ENCODE measurements at places on chromosomes 6 and 20. TPM values are rescaled to one million over a fixed set of nuclear protein-coding genes. Genes with fewer than 3 reads are reported as not detected.

Gene TCP11
- 0.11 TPM for polyA plus RNA-seq

- DNase-seq, result no peak
Measured at GRCh38 chr6:46741482-46741881, 5.3 kb upstream of the ANKRD66 start.

Gene ZCCHC3
- polyA plus RNA-seq, result 14.0 TPM

DNA sequence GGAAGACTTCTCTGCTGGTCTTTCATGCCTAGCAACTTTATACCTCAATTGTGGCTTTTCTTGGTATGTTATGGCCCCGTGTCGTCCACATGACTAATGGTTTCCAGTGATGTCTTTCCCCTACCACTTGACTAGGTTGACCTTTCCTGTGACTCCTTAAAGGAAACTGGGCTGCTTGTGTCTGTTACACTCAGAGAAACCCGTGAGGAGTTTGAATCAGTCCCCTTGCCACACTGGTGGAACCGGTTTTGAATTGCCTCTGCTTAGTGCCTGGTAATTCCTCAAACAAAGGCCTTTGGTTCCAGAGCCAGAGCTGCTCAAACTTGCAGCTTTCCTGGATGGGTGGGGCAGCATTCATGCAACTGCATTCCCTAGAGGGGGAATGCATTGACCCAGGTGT lies 21.9 kb downstream of the ECT2L start:
- DNase-seq, result peak; percentile 4

GRCh38 chr6:7424967-7425807 lies 35.6 kb downstream of the RIOK1 start:
- DNase-seq, result no peak

GRCh38 chr20:46739431-46740213 lies 30.2 kb downstream of the SLC2A10 start:
- peak; percentile 39 for DNase-seq

- DNase-seq, result no peak
Measured at GRCh38 chr20:32485770-32486478, 99.2 kb downstream of the NOL4L start.

Gene HNF4A
- not detected for polyA plus RNA-seq

DNA sequence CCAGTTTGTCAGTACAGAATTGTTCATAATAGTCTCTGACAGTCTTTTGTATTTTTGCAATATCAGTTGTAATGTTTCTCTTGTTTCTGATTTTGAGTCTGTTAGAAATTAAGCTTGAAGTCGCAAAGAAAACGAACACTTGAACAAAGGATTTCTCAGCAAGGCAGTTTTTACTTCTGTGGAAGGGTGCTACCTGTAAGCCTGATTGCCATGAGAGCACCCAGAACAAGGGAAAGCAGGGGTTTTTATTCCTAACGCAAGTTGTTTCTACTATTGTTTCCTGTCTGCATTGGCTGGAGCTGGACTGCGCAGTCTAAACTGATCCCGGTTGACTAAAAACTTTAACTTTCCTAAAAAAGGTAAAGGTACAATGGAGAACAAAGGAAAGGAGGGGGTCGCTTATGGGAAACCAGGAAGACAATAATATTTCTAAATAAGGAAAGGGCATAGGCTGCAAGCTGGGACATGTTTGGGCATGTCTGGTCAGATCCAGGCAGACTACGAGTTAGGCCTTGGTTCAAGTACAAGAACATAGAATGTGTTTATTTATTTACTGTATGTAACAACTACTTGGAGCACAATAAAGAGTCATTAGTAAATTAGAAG lies 28.5 kb downstream of the HLA-B start:
- no peak for DNase-seq

DNA sequence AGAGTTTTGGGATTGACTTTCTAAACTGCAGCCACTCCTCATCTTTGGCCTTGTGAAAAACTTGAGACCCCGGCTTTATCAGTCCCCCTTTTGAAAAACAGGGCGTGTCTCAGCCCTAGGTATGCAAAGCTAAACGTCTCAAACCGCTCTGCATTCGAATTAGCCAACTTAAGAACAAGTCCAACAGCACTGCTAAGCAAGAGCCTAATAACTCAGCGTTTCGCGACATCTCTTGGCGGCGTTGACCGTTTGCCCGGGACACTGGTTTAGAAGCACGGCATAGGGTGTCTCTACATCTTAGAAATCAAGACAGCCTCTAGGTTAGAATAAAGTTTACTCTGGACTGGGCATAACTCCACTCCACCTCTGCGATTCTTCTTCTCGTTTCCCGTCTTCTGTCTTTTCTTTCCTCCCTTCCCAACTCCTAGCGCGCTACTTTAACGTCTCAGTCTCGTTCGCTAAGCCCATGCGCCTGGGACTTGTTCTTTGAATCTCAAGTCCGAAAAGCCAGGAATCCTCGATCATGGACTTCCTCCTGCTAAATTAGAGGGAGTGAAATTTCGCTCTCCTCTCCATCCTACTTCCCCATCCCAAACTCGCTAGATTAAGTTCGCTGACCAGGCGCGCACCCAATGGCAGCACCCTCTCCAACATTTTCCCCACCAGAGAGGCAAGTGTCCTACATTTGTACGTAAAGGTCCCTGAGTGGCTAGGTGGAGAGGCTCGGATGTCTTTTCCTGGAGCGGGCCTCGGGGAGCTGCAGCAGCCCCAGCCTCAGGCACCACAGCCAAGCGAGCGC lies 10.5 kb upstream of the TFAP2A start:
- no peak for DNase-seq

Gene PREX1
- polyA plus RNA-seq, result 0.69 TPM

- no peak for DNase-seq
Measured at GRCh38 chr6:100035873-100036653, 42.0 kb upstream of the MCHR2 start.

DNA sequence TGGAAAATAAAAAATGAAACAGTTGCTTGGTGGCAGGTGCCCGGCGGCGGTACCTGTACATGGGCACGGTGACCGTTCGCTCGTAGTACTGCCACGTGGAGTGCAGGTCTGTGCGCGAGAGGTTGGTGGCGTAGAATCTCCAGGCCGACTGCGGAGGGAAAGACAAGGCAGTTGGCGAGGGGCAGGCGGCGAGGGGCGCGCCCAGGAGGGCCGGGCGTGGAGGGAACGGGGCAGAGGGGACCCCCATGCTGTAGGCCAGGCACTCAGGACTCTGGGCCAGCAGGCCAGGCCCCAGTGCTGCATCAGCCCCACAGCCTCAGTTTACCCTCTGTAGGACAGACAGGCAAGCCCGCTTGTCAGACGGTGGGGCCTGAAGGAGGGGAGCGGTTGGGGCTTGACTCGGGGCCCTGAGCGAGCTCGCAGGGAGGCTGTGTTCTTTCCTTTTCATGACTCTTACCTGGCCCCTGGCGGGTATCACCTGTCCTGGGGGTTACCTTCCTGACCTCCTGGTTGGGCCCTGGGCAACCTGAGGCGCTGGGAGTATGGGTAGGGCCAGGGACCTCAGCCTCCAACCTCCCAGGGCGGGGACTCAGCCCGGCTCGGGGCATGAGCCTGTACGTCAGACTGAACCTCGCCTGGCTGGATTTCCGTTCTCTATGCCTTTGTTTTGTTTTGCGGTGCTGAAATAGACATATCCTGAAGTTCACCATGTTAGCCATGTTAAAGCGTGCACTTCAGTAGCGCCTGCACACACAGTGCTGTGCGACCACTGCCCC lies 38.5 kb downstream of the KCNQ2 start:
- no peak for DNase-seq

Gene SNAP25
- 5.3 TPM for polyA plus RNA-seq

DNA sequence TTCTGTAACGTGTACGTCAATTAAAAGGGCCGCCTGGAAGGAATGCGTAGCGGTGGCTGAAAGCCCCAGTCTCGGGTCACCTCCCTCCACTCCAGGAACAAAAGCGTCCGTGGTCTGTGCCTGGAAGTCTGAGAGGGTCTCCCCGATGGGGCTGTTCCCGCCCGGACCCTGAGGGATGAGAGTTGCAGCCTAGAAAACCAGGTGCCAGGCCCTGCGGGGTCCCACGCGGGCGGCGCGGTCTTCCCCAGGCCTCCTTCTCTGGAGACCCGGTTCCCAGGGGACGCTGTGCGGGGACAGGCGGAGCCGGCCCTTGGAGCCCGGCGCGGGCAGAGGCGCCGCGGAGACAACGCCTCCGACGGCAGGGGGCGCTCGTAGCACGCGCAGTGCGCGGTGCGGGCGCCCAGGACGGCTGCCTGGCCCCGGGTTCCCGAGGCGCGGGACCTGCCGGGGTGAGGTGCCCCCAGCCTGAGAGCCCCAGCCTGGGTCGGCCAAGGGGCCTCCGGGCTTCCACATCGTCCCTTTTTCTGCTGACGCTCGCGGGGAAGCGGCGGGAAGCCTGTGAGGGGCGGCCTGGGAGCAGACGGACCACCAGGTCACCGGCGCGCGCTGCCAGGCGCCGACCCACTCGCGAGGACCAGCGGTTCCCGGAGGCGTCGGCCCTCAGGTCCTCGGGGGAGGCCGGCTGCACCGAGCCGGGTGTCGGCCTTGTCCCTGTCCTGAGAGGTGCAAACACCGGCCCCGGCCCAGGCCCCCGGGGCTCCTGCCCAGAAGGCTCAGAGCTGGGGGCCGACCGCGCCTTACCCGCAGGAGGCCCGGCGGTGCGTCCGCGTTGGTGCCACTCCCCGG lies 5.3 kb upstream of the FOXC1 start:
- DNase-seq, result no peak

GRCh38 chr6:11460001-11460668 lies 77.4 kb upstream of the TMEM170B start:
- DNase-seq, result no peak

GRCh38 chr6:2986722-2987221 lies 12.9 kb upstream of the NQO2 start:
- DNase-seq, result no peak

- no peak for DNase-seq
Measured at GRCh38 chr6:39049575-39050283, 1.1 kb downstream of the GLP1R start.

DNA sequence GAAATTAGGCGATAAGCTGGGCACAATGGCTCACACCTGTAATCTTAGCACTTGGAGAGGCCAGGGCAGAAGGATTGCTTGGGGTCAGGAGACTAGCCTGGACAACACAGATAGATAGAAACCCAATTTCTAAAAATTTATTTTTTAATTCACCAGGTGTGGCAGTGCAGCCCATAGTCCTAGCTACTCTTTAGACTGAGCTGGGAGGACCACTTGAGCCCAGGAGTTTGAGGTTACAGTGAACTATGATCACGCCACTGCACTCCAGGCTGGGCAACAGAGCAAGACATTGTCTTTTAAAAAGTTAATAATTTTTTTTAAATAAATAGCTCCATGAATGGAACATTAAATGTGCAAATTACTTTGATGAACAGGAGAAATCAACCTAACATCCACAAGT lies 8.2 kb downstream of the ZNF318 start:
- DNase-seq, result no peak

- no peak for DNase-seq
Measured at GRCh38 chr20:18090044-18090443, 32.3 kb upstream of the OVOL2 start.

DNA sequence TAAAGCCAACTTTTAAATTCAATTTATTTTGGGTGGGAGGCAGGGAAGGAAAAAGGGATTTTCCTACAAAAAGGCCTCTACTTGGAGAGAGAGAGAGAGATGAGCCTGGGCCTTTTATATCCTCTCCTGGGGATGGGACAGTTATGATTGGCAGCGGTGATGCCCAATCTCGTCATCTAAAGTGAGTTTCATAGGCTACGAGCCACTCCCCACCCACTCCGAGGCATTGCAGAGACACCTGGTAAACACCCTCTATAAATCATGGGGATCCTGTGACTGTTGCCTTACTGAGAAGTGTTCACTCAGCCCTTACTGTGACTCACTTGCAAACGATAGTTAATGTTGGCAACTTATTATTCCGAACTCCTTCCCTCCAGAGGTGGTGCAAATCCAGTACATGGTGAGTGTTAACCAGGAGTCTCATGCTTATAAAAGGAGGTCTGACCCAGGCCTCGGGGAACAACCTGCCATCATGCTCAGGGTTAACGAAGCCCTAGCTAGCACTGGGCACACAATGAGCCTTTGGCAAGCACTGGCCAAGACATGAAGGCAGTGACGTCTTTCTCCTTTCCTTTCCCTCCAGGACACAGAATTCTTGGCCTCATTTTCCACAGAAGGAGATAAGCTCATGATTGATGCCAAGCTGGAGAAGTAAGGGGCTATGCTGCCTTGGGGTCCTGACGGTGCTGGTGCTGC lies 20.5 kb downstream of the BPIFB4 start:
- no peak for DNase-seq

DNA sequence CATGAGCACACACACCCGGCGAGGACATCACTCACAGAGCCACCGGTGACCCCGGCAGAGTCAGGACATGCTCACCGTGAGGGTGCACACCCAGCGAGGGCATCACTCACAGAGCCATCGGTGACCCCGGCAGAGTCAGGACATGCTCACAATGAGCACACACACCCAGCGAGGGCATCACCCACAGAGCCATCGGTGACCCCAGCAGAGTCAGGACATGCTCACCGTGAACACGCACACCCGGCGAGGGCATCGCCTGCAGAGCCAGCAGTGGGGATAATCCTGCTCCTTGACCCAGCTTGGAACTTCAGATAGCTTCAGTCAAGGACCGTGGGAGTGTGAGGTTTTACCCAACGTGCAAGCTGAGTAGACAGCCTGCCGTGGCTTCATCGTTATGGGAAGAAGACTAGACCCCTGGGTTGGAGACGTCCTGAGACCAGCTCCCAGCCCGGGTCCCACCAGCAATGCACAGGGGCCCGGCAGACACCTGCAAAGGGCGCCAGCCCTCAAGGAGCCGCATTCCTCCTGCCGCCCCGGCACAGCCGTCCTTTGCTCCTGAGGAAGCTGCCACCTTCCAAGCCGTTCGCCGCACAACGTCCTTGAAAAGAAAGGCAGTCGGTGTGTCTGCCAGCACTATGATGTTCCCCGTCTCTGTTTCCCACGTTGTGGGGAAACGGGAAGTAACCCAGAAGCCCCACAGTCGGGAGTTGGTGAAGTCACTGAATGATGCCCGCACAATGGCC lies 192.3 kb downstream of the DLL1 start:
- DNase-seq, result no peak

Gene CYP24A1
- polyA plus RNA-seq, result 2.1 TPM

Gene CCDC170
- polyA plus RNA-seq, result 1.9 TPM

DNA sequence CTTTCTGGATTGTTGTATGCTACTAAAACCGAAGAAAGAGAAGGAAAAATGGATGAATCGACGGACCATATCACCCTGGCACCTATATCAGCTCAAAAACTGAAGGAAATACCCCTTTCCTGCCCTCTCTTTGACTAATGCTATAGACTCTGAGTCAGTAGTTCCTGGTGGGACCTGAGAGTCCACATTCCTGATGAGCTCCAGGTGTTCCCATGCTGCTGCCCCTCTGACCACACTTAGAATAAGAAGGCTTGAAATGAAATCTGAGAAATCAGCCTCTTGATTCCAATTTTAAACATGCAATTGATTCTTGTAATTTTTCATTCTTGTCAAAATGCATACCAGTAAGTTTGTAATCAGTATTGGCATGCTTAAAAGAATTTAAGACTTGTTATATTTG lies 75.2 kb downstream of the PRL start:
- no peak for DNase-seq

Gene MSH5
- 7.2 TPM for polyA plus RNA-seq

Gene LGSN
- polyA plus RNA-seq, result not detected

- DNase-seq, result no peak
Measured at GRCh38 chr6:36305885-36306284, 30.8 kb downstream of the BNIP5 start.

Measured in AG04450 (cell line).